ENCODE measurements at places on chromosomes 3 and 15. TPM values are rescaled to one million over a fixed set of nuclear protein-coding genes. Genes with fewer than 3 reads are reported as not detected.

- DNase-seq = no peak
Observed at GRCh38 chr3:152232679-152233078, 36.0 kb upstream of the MBNL1 start.

P3H2 gene
- 30.5 TPM for polyA plus RNA-seq

- no peak for DNase-seq
Observed at GRCh38 chr3:98556164-98557130, 24.7 kb downstream of the GPR15 start.

MASP1 gene
- polyA plus RNA-seq = 6.2 TPM

DPPA2 gene
- not detected for polyA plus RNA-seq

- DNase-seq = no peak
Observed at GRCh38 chr15:64067564-64068030, 21.3 kb upstream of the DAPK2 start.

DNA sequence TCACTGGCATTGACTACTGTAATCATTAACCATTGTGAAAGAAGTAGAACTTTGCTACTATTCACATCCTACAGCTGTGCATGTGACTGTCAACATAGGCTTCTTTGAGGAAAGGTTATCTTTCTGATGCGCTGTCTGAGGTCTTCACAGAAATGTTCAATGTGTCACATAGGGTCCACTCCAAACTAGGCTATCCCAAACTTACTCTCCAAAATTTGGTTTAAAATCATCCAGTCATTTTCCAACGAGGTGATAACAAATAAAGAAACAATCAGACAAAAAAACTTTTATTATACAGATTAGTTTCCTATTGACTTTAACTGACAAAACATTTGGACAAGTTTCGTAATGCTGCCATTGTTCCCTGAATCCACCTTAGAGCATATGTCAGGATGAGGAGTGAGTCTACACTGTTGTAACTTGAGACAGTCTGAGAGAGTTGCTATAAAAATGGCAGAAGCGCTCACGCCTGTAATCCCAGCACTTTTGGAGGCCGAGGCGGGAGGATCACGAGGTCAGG, 511.6 kb downstream of the PLOD2 start:
- no peak for DNase-seq

GRCh38 chr15:73518876-73519733, 76.1 kb downstream of the REC114 start:
- DNase-seq = no peak

XCR1 gene
- polyA plus RNA-seq = 1.0 TPM

DNA sequence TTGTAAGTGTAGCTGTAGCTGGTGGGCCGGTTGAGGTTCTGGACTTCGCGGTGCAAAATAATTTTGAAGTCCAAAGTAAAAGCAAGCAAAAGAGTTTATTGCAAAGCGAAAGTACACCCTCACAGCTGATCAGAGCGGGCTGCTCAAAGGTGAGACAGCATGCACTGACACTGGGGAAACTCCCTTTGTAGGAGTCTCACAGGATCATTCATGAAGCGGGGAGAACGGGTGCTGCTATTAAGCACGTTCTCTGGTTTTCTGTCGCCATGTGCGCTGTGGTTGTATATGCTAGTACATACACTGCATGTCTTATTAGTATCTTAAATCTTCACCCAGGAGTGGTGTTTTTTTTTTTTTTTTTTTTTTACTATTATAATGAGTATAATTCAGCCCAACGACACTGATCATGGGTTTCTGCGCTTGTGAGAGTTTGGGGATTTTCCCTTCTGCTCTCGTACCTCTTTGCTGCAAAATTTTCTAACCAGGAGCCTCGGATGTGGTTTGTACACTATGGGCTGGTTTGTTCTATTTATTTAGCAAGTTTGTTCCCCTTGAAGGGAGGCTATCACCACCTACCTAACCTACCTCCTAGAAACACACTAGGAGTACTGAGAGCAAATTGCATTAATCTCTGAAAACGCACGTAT, 1.4 kb upstream of the AP4E1 start:
- no peak for DNase-seq

CLPX gene
- 75.0 TPM for polyA plus RNA-seq

CLDN18 gene
- polyA plus RNA-seq = 140 TPM

DNA sequence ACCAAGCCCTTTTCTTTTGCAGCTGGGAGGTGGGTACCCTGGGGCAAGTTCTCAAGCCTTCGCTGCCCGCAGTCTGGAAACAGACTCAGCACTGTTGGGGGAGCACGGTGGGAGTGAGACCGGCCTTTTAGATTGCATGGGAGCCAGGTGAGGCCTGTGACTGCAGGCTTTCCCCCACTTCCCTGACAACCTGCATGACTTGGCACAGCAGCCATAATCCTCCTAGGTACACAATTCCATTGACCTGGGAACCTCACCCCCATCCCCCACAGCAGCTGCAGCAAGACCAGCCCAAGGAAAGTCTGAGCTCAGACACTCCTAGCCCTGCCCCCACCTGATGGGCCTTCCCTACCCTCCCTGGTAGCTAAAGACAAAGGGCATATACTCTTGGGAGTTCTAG, 52.2 kb upstream of the CCDC80 start:
- no peak for DNase-seq

- DNase-seq = no peak
Observed at GRCh38 chr15:99141943-99142342, 37.1 kb downstream of the SYNM start.

DNA sequence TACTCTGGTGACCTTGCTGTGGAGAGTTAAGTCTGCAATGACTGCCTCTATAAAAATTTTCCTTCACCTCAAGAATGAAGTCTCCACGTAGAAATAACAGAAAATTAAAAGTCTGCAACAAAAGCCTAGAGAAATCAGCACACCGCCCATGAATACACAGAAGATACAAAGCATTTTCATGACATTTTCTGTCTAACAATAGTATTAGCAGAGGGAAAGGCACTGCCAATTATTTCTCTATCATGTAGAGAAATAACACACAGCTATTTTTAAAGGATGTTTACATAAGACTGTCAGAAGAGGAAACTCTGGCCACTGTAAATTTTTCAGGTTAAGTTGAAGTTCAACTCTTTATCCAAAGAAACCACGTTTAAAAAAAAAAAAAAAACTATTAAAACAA, 80.8 kb downstream of the GSK3B start:
- DNase-seq = no peak

GPR27 gene
- 2.5 TPM for polyA plus RNA-seq

DNA sequence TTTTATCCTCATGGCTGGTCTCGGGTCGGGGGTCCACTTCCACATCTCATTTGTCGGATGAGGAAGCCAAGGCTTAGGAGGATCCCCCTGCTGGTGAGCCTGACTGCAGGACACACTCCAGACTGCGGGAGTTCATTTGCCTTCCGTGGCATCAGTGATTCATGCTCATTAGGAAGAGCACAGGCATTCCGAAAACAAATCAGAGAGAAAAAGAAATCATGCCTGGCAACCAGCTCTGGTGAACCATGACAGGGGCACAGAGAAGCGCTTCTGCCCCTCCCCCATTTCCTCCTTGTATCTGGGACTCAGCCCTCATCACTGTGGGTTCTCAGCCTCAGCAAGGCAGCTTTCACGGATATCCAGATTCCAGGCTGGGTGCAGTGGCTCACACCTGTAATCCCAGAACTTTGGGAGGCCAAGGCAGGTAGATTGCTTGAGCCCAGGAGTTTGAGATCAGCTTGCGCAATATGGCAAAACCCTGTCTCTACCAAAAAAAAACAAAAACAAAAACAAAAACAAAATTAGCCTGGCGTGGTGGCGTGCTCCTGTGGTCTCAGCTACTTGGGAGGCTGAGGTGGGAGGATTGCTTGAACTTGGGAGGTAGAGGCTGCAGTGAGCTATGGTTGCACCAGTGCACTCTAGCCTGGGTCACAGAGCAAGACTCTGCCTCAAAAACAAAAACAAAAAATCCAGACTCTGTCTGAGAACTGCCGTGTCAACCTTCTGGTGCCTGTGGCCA, 28.4 kb downstream of the IRAK2 start:
- no peak for DNase-seq

SPINK8 gene
- not detected for polyA plus RNA-seq

- DNase-seq = no peak
Observed at GRCh38 chr3:29576181-29576580, 295.3 kb downstream of the RBMS3 start.

NME9 gene
- 4.5 TPM for polyA plus RNA-seq

MNS1 gene
- 14.4 TPM for polyA plus RNA-seq

NR2E3 gene
- polyA plus RNA-seq = 0.54 TPM

DNA sequence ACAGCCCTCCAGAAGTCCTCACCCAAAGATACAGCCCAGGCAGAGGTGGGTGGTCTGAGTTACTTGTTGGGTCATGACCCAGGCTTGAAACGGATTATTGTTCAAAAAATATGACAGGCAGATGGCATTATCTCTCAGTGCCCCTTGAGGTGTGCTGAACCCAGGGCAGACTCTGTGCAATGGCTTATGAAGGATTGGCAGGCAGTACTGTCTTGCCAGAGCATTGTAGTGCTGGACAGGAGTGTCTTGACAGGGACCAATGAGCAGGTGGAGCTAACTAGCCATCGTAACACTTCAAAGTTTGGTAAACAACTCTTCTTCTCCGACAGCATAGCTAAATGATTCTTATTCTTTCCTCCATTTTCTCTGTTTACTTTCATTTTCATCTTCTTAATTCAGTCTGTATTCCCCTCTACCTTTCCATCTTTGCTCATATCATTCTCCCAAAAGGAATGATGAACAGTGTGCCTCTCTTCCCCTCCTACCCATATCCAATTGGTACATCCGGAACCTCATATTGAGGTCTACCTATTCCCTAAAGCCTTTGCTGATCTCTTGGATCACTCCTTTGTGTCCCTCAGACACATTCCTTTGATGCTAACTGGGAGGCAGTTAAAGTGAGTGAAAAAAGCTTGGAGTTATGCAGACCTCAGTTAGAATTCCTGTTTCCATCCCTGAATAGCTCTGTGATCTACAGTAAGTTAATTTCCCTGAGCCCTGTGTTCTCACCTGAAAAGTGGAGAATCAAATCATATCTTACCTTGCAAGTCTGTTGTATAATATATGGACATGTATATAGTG, 2.6 kb upstream of the IL20RB start:
- DNase-seq = no peak

DNA sequence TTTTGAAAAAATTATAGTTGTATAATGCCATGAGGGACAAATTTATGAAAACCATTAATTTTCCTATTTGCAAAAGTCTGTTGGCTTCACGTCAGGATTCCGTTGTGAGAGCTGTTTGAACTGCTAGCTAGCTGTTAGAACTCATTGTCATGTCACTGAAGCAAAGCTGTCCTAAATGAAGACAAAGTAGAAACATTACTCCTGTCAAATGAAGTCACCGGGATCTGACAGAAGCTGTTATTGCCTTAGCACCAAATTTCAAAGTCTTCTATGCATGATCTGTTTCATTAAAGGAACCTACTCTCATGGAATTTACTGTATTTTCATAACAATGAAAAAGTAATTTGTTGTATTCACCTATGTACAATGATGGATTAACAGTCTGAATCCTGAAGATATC, 479.8 kb downstream of the PLOD2 start:
- DNase-seq = no peak

GRCh38 chr3:150227839-150228238, 180.3 kb upstream of the TSC22D2 start:
- DNase-seq = no peak

GRCh38 chr3:62805580-62806277, 69.5 kb downstream of the CADPS start:
- DNase-seq = no peak

DNA sequence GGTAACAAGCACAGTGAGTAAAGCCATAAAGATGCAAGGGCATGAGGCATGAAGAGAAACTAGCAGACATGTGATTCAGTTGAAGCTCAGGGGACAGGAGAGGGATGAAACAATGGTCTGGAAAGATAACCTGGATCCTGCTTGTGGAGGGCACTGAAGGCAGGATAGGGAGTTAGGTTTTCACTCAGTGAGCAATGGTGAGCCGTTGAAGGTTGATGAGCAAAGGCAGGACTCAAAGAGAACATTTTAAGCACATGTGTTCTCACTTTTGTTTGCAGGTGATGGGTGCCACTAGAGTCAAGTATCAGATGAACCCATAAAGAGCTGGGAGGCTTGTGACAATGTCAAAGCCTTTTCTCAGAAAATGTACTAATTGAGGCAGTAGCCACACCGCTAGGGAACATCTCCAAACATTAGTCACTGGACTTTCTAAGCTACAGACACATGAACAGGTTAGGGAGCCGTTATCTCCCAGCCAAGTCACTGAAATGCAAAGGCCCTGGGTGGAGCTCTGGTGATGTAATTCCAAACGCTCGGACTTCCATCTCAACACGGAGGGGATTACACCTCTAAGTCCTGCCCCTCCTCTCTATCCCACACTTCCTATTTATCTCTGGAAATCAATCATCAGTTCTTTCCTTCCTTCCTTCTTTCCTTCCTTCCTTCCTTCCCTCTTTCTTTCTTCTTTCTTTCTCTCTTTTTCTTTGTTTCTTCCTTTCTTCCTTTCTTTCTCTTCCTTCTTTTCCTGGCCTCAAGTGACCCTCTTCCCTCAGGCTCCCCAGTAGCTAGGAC, 22.7 kb downstream of the KLHL6 start:
- DNase-seq = no peak

- DNase-seq = no peak
Observed at GRCh38 chr3:134654031-134654430, 3.2 kb upstream of the KY start.

- DNase-seq = no peak
Observed at GRCh38 chr3:173893066-173893465, 495.5 kb downstream of the NLGN1 start.

GRCh38 chr3:180619723-180620122, 17.8 kb downstream of the TTC14 start:
- no peak for DNase-seq

- DNase-seq = no peak
Observed at GRCh38 chr15:99096173-99096893, 8.5 kb upstream of the SYNM start.

- DNase-seq = no peak
Observed at GRCh38 chr3:140842984-140843649, 98.5 kb upstream of the SLC25A36 start.

GRCh38 chr3:171986176-171986575, 53.2 kb upstream of the FNDC3B start:
- no peak for DNase-seq

GRCh38 chr3:127822682-127823425, 539 bp upstream of the MGLL start:
- peak; percentile 56 for DNase-seq

- DNase-seq = no peak
Observed at GRCh38 chr3:119969759-119970158, 124.5 kb downstream of the GSK3B start.

DNA sequence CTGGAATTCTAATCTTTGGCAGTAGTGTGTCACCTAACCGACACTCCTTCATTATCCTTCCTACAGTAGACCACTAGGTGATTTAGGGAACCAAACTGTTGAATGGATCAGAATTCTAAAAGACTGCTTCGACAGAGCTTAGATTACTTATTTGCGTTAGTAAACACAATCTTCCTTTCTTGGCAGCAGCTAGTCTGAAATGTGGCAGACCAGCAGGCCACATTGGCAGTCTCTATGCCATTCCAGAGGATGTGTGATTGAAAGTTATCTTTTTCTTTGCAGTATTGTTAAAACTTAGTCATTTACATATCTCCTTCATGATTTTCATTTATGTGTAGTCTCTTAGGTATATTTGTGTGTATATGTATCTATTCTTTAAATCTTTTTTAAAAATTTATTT, 23.6 kb downstream of the MBNL1 start:
- no peak for DNase-seq

ZPLD1 gene
- not detected for polyA plus RNA-seq

- no peak for DNase-seq
Observed at GRCh38 chr3:78066287-78066686, 1026.4 kb downstream of the ROBO2 start.
